H4 (cell line): ENCODE measurements at places on chromosomes 3 and 15. TPM values are rescaled to one million over a fixed set of nuclear protein-coding genes. Genes with fewer than 3 reads are reported as not detected.

DNA sequence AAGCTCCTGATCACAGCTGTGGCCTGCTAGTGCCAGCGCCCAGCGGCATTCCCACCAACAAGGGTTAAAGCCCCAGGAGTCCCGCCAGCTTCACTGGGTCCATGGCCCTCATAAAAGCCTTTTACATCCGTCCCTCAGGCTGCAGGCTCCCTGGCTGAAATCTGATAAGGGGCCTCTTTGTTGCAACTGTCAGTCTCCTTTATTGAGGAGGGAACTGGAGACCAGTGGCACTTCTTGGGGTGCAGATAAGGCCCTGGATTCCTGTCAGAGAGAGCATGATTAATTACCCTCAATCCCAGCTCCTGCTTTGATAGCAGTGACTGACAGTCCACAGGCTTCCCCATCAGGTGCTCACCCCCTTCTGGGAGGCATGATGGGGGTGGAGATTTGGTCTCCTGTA, 30.9 kb upstream of the CLK3 start:
- DNase-seq, result no peak

DNA sequence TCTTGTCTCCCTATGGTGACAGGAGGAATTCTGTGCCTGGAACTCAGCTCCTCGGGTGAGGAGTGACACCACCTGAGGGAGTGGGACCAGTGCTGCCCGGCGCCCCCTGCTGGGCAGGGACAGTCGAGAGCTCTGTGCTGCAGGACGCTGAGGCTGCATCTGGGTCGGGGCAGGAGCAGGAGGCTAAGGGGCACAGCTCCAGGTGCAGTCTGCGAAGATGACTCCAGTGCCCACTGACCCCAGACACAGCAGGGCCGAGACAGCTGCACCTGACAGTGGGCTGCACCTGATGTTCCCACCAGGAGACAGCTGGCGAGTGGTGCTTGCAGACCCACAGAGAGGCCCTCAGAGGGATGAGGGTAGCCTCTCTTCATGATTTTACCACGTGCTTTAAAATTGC, 152.9 kb downstream of the ATP10A start:
- DNase-seq, result peak; percentile 11

- no peak for DNase-seq
Measured at GRCh38 chr3:127761441-127761801, 60.9 kb downstream of the MGLL start.

DNA sequence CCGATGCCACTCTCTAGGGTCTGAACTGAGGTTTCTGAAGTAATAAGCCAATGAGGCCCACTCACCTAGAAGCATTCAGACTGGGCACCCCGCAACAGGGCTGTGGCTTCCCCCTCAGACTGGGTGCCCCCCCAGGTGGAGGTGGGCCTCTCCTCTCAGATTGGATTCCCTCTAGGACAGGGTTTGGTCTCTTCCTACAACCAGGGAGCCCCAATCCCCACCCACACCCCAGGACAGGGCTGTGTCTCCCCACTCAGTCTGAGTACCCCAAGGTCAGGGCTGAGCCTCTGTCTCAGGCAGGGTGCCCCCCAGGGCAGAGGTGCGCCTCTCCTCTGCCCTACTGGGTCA, 27.7 kb downstream of the PTH1R start:
- DNase-seq, result no peak

- peak; percentile 74 for DNase-seq
Measured at GRCh38 chr3:169147238-169148008, 516.1 kb downstream of the MECOM start.

DNA sequence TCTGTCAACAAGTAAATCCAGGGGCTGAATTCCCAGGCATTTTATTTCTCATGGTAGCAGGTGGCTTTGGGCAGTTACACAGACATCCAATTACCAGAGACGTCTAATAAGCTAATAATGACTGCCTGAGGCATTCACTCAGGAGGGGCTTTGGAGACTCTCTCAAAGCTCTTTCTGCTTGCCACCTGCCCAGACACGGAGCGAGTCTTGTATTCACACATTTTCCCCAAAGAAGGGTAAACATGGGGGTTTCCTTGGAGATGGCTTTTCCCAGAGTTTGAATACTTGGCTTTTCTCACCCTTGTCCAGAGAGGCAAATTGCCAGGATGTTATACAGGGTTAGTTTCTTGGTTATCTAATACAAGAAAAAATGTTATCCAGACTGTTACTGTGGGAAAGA, 132.6 kb downstream of the DIPK2A start:
- no peak for DNase-seq

DNA sequence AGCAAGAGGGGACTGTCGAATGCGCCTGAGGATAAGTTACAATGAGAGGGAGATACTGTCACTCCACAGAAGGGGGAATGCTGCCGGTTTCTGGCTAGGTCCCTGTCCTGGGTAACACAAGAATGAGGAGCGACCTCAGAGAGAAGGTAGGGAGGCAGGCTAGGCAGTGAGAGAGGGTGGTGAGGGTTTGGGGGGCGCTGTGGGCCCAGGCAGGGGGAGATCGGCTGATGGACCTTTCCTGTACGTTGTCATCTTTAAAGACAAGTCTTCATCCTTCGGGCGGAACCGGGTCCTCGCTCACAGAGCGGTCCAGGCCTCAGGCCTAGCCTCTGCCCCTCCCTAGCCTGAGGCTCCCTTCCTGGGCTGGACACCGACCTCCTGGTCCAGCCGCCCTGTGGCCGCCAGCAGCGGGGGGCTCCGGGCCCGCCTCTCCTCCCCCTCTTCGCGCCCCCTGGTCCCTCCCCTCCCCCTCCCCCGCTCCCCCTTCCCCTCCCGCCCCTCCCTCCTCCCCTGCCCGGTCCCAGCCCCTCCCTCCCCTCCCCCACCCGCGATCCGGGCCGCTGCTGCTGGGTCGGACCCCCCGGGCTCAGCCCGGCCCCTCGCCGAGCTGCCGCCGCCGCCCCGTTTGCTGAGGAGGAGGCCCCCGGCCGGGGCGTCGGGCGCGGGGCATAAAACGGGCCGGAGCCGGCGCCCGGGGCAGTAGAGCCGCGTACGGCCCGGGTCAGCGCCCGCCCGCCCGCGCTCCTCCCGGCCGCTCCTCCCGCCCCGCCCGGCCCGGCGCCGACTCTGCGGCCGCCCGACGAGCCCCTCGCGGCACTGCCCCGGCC, at the start of gene CHRD:
TSS of gene CHRD (plus strand) at position 697 of the 827 bp plus-strand sequence. CDS start 265 bp downstream, outside the sequence.
- no peak for DNase-seq

DNA sequence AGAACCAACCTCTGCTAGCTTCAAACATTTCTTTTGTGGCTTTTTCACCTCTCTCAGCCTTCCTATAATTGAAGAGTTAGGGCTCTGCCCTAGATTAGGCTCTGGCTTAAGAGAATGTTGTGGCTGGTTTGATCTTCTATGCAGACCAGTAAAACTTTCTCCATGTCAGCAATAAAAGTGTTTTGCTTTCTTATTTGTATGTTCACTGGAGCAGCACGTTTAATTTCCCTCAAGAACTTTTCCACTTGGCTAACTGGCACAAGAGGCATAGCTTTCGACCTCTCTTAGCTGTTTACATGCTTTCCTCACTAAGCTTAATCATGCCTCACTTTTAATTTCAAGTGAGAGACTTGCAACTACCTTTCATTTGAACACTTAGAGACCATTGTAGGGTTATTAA, 964.7 kb downstream of the ROBO2 start:
- no peak for DNase-seq

The AP4E1 gene
- total RNA-seq, result 4.5 and 6.0 TPM in 2 replicates

The CSTA gene
- total RNA-seq, result 39.5 and 62.1 TPM in 2 replicates
